ENCODE measurements at places on chromosomes 2 and 18. TPM values are rescaled to one million over a fixed set of nuclear protein-coding genes. Genes with fewer than 3 reads are reported as not detected.
A peak's percentile ranks its signal among the peaks of the same experiment; 100 is the strongest.

RAB31 gene
- total RNA-seq = 79.2 TPM

DNA sequence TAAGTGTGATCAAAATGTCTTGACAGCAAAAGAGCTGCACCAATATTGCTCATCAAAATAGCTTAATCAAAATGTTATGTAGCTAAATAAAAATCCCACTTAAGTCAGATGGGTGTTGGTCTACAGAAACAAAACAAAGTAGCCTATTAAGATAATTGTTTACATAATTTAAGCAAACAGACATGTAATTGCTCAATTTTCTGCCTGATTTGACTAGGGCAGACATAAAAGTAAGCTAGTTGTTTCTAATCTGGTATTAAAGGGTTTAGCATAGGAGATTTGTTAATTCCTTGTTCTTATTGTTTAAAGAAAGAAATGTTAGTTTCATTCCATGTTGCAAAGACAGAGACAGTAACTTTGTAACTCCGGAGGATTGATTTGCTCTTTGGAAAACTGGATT, 11.5 kb upstream of the FEZ2 start:
- no peak overlapping the region for H3K27ac ChIP-seq
- no peak for DNase-seq
- no peaks in the 10 kb centered on the region for H3K27me3 ChIP-seq

GRCh38 chr18:28175930-28176697, 816 bp downstream of the CDH2 start:
- peaks cover 3% of the 10 kb centered on the region for H3K4me1 ChIP-seq
- peak overlapping the region; percentile 89 for H3K4me3 ChIP-seq
- no peaks in the 10 kb centered on the region for H3K27me3 ChIP-seq
- no peaks in the 10 kb centered on the region for H3K36me3 ChIP-seq

GATA6 gene
- 137 TPM for total RNA-seq

DNA sequence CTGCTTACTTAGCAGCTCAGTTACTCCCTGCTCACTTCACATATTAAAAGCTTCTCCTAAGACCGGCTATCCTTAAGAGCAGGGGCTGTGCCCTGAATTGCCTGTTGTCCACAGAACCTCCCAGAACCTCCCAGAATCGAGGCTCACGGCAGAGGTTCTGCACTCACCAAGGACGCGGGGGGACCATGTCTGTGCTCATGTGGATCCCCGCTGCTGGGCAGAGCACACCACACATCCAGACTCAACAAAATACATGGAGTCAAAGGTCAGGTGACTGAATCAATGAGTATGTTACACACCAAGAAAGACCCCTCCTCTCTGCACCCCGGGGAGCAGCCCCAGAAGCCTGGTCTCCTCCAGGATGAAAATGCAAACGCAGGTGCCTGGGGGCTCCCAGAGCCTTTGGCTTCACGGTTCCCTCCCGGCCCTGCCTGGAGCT, 149.0 kb downstream of the MBP start:
- no peaks in the 10 kb centered on the region for H3K36me3 ChIP-seq
- H3K4me1 ChIP-seq = no peaks in the 10 kb centered on the region
- no peak overlapping the region for H3K4me3 ChIP-seq
- H3K27ac ChIP-seq = no peak overlapping the region

TRIB2 gene
- 75.6 TPM for total RNA-seq

DNA sequence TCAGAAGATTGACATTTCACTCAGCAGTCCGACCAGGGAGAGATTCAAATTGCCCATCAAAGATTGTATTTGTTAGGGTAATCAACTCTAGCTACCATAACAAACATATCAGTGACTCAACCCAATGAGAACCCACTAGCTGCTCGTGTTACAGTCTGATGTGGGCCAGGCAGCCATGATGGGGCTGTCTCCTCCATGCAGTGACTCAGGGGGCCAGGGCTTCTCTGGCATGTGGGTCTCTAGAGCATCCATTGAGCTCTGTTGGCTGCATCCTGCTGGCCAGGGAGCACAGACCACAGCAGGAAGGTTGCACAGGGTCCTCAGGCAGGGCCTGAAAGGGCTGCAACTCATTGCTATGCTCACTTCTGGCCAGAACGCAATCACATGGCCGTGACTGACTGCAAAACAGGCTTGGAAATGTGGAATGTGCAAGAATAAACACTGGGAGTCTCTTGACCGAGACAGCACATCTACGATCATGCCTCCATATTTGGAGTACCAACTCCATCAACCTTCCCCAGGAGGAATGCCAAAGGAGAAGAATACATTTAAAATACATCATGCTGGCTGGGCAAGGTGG, 216.8 kb downstream of the EIPR1 start:
- DNase-seq = no peak
- H3K4me3 ChIP-seq = no peak overlapping the region
- H3K27ac ChIP-seq = no peak overlapping the region
- no peaks in the 10 kb centered on the region for H3K27me3 ChIP-seq
- H3K4me1 ChIP-seq = no peaks in the 10 kb centered on the region

GRCh38 chr2:240187989-240188590, 47.6 kb upstream of the OTOS start:
- H3K4me1 ChIP-seq = no peaks in the 10 kb centered on the region
- no peak overlapping the region for H3K27ac ChIP-seq
- DNase-seq = no peak
- no peak overlapping the region for H3K4me3 ChIP-seq

- H3K4me1 ChIP-seq = no peaks in the 10 kb centered on the region
- no peaks in the 10 kb centered on the region for H3K36me3 ChIP-seq
- H3K4me3 ChIP-seq = no peak overlapping the region
- no peak overlapping the region for H3K27ac ChIP-seq
These were observed 27.4 kb downstream of the SMYD1 start for GRCh38 chr2:88095022-88095421.

LYPD6 gene
- total RNA-seq = 0.10 TPM
